Osteocyte (in vitro differentiated cells): ENCODE measurements at places on chromosomes 6 and 20. TPM values are rescaled to one million over a fixed set of nuclear protein-coding genes. Genes with fewer than 3 reads are reported as not detected.

GRCh38 chr20:986733-987355, 15.3 kb downstream of the RSPO4 start:
- H3K27me3 ChIP-seq: peaks cover 6% of the 10 kb centered on the region
- no peak for DNase-seq
- H3K27ac ChIP-seq: no peak overlapping the region
- H3K36me3 ChIP-seq: no peaks in the 10 kb centered on the region

- peak overlapping the region; percentile 94 for H3K27ac ChIP-seq
- H3K4me1 ChIP-seq: peaks cover 45% of the 10 kb centered on the region
- no peak overlapping the region for H3K4me3 ChIP-seq
- peaks cover 7% of the 10 kb centered on the region for H3K36me3 ChIP-seq
- H3K27me3 ChIP-seq: no peaks in the 10 kb centered on the region
- DNase-seq: no peak
Measured at GRCh38 chr6:16318538-16318937, 80.2 kb downstream of the GMPR start.

GRCh38 chr20:48657426-48658197, 170.2 kb downstream of the PREX1 start:
- no peak overlapping the region for H3K27ac ChIP-seq
- no peaks in the 10 kb centered on the region for H3K27me3 ChIP-seq
- H3K36me3 ChIP-seq: peaks cover 18% of the 10 kb centered on the region
- H3K4me1 ChIP-seq: peaks cover 21% of the 10 kb centered on the region
- no peak overlapping the region for H3K4me3 ChIP-seq
- no peak for DNase-seq

GRCh38 chr6:65289491-65289890, 417.5 kb downstream of the EYS start:
- H3K27ac ChIP-seq: no peak overlapping the region
- no peaks in the 10 kb centered on the region for H3K36me3 ChIP-seq
- no peak overlapping the region for H3K4me3 ChIP-seq
- H3K27me3 ChIP-seq: no peaks in the 10 kb centered on the region

- H3K36me3 ChIP-seq: no peaks in the 10 kb centered on the region
- DNase-seq: no peak
- peaks cover 3% of the 10 kb centered on the region for H3K4me1 ChIP-seq
- H3K27me3 ChIP-seq: peaks cover 58% of the 10 kb centered on the region
Measured at GRCh38 chr6:33965766-33966165, 162.0 kb upstream of the MLN start.

GRCh38 chr6:46221222-46221793, 50.5 kb upstream of the ENPP5 start:
- no peak overlapping the region for H3K4me3 ChIP-seq
- no peaks in the 10 kb centered on the region for H3K36me3 ChIP-seq
- no peaks in the 10 kb centered on the region for H3K27me3 ChIP-seq
- H3K4me1 ChIP-seq: no peaks in the 10 kb centered on the region

DNA sequence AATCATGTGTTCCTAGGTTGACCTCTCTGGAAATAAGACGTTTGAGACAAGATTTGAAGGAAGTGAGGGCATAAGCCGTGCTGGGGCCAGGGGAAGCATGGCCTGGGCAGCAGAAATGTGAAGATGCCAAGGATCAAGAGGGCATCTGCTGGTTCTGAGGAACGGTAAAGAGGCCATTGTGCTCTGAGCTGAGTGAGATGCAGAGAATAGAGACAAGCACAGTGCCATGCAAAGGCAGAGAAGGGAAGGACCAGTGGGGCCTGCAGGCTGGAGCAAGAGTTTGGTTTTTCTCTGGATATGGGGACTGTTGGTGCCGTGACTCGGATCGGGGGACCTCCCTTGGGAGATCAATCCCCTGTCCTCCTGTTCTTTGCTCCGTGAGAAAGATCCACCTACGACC, 50.8 kb downstream of the SMPDL3A start:
- H3K27ac ChIP-seq: no peak overlapping the region
- no peaks in the 10 kb centered on the region for H3K36me3 ChIP-seq
- no peak overlapping the region for H3K4me3 ChIP-seq
- H3K4me1 ChIP-seq: no peaks in the 10 kb centered on the region
- H3K27me3 ChIP-seq: peaks cover 48% of the 10 kb centered on the region
- no peak for DNase-seq

GRCh38 chr20:12924126-12924525, 84.6 kb upstream of the SPTLC3 start:
- no peak overlapping the region for H3K4me3 ChIP-seq
- peaks cover 27% of the 10 kb centered on the region for H3K4me1 ChIP-seq
- H3K36me3 ChIP-seq: no peaks in the 10 kb centered on the region
- H3K27me3 ChIP-seq: peaks cover 8% of the 10 kb centered on the region
- no peak for DNase-seq
- H3K27ac ChIP-seq: no peak overlapping the region

The ADAM33 gene
- 32.0 and 34.7 TPM in 2 replicates for total RNA-seq

The GPANK1 gene
- total RNA-seq: 17.0 and 18.7 TPM in 2 replicates

The RRBP1 gene
- total RNA-seq: 307 and 312 TPM in 2 replicates

The NUP43 gene
- total RNA-seq: 36.8 and 40.0 TPM in 2 replicates
